ENCODE measurements at places on chromosomes 2 and 18.

DNA sequence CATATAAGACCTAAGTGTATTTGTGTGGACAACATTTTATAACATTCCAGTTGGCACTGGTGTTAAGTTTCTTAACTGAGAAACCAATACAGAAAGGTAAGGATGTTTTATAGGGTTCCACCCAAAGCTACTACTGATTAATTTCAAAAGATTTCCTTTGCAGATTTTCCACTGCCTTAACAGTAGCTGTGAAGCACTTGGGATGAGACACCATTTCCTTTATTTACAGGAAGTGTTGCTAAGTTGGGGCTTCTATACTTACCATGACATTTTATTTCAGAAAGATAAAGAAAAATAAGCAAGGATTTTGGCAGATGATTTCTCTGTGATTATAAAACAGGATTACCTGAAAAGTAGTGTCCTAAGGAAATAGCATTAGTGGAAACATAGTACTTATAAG is 234.3 kb downstream of the CALCRL start:
- DNase-seq, result no peak

GRCh38 chr2:232438951-232439757 is 16.8 kb upstream of the ALPI start:
- no peak for DNase-seq

DNA sequence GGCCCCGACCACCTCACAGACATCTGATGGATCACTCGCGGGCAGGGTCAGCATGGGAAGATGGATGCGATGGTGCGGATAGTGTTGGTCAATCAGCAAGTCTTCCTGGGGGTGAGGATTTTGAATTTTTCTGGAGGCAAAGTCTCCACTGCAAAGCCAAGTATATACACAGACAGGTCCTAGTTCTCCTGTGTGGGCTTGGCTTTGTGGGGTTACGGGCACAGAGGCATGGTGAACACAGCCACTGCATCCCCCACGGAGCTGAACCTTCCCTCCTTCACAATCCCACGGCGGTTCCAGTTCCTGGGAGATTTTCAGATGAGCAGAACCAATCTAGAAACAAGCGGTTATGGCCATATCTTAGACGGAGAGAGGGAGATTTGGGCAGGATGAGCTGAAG is 35.8 kb downstream of the CNGA3 start:
- no peak for DNase-seq

DNA sequence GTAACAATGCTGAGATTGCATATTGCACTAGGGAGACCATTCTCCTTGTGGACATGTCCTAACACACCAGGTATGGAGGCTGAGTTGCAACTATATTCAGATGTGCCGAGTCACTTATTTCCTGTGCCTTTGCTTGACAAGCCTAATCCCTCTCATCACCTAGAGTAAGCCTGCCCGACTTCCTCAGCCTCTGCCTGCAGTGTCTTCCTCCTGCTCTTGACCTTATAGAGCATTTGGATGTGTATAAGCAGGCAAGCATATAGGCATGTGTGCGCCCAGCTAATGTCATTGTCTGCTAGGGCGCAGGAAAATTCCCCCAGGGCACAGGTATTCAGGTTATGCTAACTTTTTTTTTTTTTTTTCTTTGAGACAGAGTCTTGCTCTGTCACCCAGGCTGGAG is 316.9 kb downstream of the CDH2 start:
- DNase-seq, result no peak

- DNase-seq, result no peak
Measured at GRCh38 chr2:122236925-122237324, 481.5 kb downstream of the TSN start.

DNA sequence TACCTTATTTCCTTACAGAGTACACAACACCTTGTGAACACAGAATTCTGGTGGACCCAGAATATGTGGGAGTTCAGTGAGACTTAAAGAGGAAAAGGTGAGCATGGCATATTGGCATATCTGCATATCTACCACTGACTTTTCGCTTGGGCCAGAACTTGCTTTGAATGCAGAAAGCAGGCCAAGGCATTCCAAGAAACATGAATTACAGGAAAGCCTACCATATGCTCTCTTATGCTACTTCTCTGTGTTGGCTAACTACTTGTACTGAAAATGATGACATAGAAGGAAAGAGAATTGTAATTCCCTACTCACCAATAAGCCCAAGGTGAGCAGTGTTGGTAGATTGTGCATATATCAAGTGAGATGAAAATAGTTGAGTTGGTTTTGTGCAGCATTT is 31.4 kb upstream of the CCDC93 start:
- no peak for DNase-seq

DNA sequence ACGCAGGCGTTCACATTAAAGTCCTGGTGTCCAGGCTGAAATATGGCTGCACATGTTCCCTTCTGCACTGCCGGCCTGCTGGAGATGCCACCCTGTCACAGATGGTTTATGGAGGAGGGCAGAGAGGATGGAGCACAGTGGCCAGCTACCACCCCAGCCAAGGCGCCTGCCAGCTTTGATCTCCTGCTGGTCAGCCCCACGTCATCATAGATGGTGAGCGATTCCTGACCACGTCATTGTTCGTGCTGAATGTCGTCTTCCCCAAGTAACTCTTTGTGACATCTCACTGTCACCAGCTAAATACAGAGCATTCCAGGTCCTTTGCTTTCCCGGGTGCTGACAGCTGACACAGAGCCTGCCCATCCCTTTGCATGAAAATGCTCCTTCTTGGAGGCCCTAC is 248.3 kb downstream of the TTC32 start:
- no peak for DNase-seq

DNA sequence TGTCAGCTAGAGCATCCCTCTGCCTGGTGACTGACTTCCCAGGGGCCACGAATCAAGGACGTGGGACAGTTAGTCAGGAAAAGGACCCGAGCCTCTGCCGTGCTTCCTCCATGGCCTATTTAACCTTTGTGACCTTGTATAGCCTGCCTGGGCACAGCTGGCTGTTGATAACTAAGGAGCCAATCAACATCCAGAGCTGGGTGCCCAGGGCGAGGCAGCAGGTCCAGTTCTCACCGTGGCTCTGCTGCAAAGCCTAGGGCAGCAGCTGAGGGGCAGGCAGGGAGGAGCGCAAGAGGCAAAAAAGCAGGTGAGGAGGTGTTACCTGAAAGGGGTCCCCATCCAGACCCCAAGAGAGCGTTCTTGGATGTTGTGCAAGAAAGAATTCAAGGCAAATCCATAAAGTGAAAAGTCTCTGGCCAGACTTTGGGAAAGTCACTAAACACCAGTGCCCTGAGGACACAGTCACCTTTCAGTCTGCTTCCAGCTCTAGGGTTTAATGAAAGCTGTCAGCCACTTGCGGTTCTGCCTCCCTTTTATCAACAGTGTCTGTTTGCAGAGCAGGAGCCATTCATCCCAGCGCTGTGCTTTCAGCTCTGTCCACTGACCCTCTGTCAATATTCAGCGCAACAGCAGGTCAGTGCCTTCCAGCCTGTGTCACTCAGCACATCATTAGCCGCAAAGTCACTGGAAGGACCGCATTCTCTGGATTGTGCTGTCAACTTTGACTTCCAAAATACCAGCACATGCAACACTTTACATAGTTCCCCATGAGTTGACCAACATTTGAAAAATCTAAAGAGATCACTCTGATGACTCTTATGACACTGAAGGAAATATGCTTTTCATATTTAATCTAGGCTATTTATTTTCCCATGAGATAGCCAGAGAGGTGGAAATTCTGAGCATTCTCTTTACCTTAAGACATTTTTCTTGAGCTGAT is 38.6 kb upstream of the ASAP2 start:
- DNase-seq, result no peak

- DNase-seq, result no peak
Measured at GRCh38 chr2:88880441-88880953, 189.0 kb downstream of the RPIA start.

DNA sequence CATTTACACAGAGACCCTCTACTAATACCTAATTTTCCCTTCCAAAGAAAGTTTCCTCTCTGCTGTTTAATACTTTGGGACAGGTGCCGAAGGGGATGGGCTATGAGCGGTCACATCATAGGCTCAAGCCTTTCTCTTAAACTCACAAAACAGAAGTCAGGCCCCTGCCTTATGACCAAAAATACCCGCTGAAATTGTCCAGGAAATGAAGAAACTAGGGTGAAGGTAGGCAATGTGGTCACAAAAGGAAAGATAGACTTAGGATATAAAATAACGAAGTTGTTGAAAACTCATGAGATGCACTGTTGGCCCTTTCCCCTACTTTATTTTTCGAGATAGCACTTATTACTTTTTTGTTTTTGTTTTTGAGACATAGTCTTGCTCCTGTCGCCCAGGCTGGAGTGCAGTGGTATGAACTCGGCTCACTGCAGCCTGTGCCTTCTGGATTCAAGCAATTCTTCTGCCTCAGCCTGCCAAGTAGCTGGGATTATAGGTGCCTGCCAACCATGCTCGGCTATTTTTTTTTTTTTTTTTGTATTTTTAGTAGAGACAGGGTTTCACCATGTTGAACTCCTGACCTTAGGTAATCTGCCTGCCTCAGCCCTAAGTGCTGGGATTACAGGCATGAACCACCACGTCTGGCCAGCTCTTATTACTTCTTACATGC is 16.3 kb downstream of the SLC8A1 start:
- DNase-seq, result no peak

- no peak for DNase-seq
Measured at GRCh38 chr2:128321784-128322714, 3.4 kb upstream of the HS6ST1 start.

- DNase-seq, result no peak
Measured at GRCh38 chr18:63264871-63265270, 54.7 kb downstream of the BCL2 start.

GRCh38 chr2:134021830-134022524 is 231.9 kb upstream of the MGAT5 start:
- no peak for DNase-seq

GRCh38 chr2:85414761-85415553 is 3.6 kb upstream of the SH2D6 start:
- no peak for DNase-seq

GRCh38 chr2:137107904-137108303 is 342.6 kb downstream of the THSD7B start:
- DNase-seq, result no peak

DNA sequence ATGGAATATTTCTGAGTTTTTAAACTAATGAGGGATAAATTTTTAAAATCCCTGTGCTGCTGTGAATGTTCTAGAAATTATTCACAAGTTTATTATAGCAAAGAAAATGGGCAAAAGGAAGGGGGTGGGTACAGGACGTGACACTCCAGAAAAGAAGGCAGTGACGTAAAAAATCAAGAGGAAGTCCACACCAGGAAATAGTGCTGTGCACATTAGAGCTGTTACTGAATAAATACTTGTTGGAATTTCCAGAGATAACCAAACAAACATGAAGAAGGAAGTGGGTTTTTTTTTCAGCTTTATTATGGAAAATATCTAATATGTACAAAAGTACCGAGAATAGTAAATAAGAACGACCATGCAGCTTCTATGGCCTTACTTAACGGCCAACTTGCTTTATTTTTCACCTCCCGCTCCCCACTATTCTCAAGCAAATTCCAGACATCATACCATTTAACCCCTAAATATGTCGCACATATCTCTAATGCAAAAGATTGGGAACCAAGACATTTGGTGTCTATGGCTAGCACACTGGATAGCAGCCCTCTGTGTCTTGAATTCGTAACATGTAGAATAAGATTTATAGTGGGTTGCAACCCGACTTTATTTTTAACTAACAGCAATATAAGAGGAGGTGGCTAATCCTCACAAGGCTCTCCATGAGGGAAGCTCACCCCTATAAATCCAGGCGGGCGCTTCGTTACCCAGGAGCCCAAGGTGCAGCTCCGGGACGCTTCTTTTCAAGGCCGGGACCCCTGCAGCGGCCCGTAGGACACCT is 580 bp upstream of the NDUFV2 start:
- no peak for DNase-seq

- DNase-seq, result no peak
Measured at GRCh38 chr2:86675511-86676015, 44.5 kb upstream of the RMND5A start.

Data from AG04450 (cell line).